A549 treated with Hydrocortisone at 1 μM for 4 hours (cell line): ENCODE measurements at places on chromosomes 11 and 22. TPM values are rescaled to one million over a fixed set of nuclear protein-coding genes. Genes with fewer than 3 reads are reported as not detected.

POU2AF2 gene
- total RNA-seq, result not detected in 5 replicates

CAPRIN1 gene
- 134 to 169 TPM (median 141 TPM) in 5 replicates for total RNA-seq

NAA40 gene
- 13.8 to 18.2 TPM (median 15.3 TPM) in 5 replicates for total RNA-seq

BTG4 gene
- 0.10 to 0.23 TPM (median 0.16 TPM) in 4 of 5 replicates, not detected in the other for total RNA-seq

KRTAP5-10 gene
- total RNA-seq, result not detected in 5 replicates

NPTXR gene
- 7.9 to 10.8 TPM (median 9.8 TPM) in 5 replicates for total RNA-seq

TPBGL gene
- 0.09 to 0.28 TPM (median 0.14 TPM) in 5 replicates for total RNA-seq

USP47 gene
- total RNA-seq, result 22.6 to 40.0 TPM (median 28.3 TPM) in 5 replicates

MCHR1 gene
- not detected in 5 replicates for total RNA-seq

C1QTNF4 gene
- total RNA-seq, result 0.09 to 0.21 TPM in 2 of 5 replicates, not detected in the others

TST gene
- 42.3 to 59.9 TPM (median 55.5 TPM) in 5 replicates for total RNA-seq

NRXN2 gene
- total RNA-seq, result 0.12 to 0.32 TPM (median 0.18 TPM) in 5 replicates

PKDREJ gene
- not detected in 5 replicates for total RNA-seq

LDHAL6A gene
- not detected in 5 replicates for total RNA-seq

DNAJB7 gene
- not detected in 5 replicates for total RNA-seq

C11orf97 gene
- not detected in 5 replicates for total RNA-seq

DDIAS gene
- total RNA-seq, result 14.1 to 17.8 TPM (median 16.8 TPM) in 5 replicates

TSGA10IP gene
- total RNA-seq, result not detected in 5 replicates

BRMS1 gene
- total RNA-seq, result 76.7 to 97.6 TPM (median 84.2 TPM) in 5 replicates

OR5T3 gene
- not detected in 5 replicates for total RNA-seq

OR8K1 gene
- total RNA-seq, result not detected in 5 replicates

KCNK4 gene
- 0.07 to 0.10 TPM in 2 of 5 replicates, not detected in the others for total RNA-seq

MIOX gene
- not detected in 5 replicates for total RNA-seq

CDCA5 gene
- total RNA-seq, result 68.3 to 74.3 TPM (median 72.1 TPM) in 5 replicates

CHKA gene
- 33.8 to 38.5 TPM (median 35.7 TPM) in 5 replicates for total RNA-seq
